ENCODE measurements at places on chromosomes 1 and 21.

GRCh38 chr1:13469343-13469742, 44.5 kb downstream of the LRRC38 start:
- DNase-seq = peak; percentile 31

- DNase-seq = no peak
Observed at GRCh38 chr1:236052232-236052993, 12.5 kb downstream of the NID1 start.

DNA sequence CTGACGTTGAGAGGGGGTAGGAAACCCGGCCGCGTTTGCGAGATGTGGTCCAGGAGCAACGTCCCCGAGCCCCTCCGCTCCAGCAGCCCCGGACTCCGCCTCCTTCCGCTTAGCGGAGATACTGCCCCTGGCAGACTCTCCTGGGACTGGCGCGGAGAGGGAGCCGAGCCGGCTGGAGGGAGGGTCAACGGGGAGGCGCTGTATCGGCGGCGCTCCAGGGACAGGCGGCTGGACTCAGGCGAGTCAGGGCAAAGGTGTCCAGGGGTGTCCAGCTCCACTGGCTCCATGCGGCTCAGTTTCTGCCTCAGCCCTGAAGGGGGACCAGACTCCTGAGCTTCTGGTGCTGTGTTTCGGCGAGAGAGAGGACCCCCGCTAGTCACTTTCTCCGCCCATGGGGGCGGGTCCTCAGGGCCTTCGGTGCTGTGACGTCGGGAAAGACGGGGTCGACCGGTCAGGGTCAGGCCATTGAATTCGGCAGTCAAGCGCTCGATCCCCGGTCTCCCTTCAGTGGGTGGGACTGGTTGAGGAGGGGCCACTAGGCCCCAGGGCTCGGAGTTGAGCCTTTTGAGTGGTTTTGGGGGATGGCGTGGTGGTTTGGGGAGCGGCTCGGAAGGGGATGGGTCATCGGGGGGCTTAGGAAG, 2.8 kb upstream of the LIX1L start:
- DNase-seq = no peak

GRCh38 chr21:33760641-33761440, 118.5 kb downstream of the ITSN1 start:
- no peak for DNase-seq

DNA sequence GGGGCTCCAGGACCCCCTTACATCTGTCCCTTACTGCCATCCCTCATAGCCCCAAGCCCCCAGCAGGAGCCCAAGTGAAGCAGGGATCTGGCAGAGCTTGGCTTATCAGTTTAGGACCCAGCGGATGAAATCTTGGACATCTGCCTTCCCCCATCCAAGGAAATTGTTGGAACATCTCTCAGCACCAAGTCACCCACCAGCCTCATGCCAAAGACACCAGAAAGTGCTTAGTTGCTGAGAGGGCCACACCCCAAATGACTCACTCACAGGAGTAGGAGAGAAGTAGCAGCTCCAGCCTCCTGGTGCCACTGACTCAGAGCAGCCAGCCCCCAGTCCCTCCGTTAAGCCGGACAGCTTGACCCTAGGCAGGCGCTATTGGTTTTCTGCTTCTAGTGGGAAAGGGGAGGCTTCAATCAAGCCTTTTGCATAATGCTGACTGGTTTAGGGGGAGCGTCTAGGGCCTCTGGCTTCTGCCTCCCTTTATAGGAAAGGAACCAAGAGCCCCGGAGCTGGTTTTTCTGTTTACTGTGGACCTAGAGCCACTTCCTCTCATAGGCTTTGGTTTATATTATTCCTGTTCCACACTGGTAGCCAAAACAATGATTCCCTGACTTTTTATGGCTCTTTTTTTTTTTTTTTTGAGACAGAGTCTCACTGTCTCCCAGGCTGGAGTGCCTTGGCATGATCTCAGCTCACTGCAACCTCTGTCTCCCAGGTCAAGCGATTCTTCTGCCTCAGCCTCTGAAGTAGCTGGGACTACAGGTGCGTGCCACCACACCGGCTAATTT, 114.2 kb upstream of the IPO9 start:
- DNase-seq = peak; percentile 99

DNA sequence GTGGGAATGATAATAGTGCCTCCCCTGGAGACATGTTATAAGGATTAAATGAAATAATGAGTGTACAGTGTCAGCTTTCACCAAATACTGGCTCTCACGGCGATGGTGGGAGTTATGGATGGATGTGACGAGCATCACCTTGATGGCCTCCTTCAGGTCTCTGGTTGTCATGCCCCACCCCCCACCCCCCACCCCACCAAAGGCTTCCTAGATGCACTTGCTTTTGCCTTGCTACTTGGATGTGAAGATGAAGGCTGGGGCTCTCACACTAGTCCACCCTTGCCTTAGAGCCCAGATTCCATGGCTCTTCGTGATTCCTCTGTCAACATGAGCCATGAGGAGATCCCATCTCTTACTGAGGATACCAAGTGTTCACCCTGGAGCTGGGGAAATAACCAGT, 412.3 kb downstream of the NPHP4 start:
- no peak for DNase-seq

- no peak for DNase-seq
Observed at GRCh38 chr1:19220991-19221390, 10.9 kb upstream of the UBR4 start.

GRCh38 chr1:225999912-226000337, 782 bp upstream of the SDE2 start:
- DNase-seq = no peak

Measured in RKO (cell line).